ENCODE measurements at places on chromosomes 2 and 18.
A peak's percentile ranks its signal among the peaks of the same experiment; 100 is the strongest.

DNA sequence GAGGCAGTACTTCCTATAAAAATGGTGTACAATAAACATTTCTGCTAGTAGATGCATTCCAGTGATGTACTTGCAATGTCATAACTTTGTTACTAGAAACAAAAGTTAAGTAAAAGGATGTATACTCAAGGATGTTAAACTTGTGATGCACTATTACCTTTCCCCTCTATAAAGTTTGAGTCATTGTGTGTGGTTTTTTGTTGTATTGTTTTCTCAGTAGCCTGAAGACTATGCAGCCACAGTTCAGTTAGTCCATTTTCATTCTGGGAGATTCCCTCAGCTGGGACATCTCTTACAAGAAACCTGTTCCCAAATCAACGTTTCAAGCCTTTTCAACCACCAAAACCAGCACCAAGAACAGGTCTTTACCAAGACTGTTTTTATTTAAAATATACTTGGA is 5.6 kb downstream of the ATP5MC3 start:
- no peak for DNase-seq

DNA sequence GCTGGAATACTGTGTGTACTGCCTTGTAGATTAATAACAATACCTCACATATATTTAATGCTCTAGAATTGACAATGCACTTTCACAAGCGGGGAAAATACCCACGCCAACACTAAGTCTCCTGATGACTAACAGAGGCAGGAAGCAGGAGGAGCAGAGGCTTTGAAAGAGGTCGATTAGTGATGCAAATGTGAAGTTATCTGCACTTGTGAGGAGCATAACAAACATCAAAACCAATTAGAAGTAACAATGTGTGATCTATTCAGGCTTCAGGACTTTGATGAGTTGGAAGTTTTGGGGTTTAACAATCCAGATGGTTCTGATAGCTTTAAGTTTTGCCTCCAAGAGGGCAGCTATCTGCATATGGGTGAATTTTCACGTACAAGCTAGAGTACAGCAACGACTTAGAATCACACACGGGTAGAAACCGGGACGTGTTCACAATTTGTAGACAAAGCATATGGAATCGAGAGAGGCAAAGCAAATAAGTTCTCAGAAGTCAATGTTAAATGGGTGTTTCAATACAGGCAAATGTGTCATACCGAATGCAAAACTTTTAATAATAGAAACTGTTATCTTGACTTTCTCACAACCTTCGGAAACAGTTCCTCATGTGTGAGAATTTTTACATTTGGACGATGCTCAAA is 114.5 kb downstream of the METTL8 start:
- peak; percentile 35 for DNase-seq

GRCh38 chr2:70460333-70460732 is 93.3 kb downstream of the TGFA start:
- no peak for DNase-seq

GRCh38 chr2:237694415-237695194 is 67.2 kb downstream of the LRRFIP1 start:
- no peak for DNase-seq

DNA sequence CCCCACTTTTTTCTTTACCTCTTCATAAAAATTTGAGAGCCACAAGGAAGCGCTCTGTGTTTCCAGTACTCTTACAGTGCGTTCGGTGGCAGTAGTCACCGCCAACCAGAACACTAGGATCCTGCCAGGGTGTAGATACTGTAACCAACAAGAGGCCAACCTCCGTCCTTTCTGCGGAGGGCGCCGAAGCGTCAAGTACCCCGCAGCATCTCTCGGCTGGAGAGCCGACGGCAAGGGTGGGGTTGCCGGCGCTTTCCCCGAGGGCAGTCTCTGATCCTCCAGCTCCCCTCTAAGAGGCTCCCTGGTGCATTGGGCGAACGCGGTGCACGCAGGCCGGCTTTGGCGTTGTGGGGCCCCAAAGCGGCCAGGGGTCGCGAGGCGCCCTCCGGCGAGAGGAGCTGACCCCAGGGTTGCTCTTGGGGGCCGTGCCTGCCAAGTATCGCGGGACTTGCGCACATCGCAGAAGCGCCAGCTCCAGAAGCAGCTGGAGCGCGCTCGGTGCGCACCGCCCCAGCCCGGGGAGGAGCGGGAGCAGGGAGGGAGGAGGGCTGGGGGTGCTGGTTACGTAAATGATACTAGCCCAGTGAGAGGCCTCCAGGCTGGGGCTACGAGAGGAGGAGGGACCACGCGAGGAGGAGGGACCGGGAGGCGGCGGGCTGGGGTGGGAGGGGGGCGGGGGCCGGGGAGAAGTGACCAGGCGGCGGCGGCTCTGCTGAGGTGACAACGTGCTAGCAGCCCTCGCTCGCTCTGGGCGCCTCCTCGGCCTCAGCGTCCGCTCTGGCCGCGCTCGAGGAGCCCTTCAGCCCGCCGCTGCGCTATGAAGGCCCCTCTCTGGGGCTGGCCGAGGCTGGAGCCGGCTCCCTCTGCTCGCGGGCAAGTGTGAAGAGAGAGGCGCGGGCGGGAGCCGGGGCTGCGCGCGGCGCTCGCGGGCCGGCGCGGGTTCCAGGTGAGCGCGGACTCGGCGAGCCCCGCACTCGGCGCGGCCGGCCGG is at the start of gene GALNT13:
GALNT13 (plus strand) TSS at position 692 of the 991 bp plus-strand sequence.
- no peak for DNase-seq

Measured in activated T-cell treated with anti-CD3 and anti-CD28 coated beads, Interleukin-2, amount 50 U/mL, for 4 hours (primary cell).